ENCODE measurements at places on chromosomes 7 and 10.

DNA sequence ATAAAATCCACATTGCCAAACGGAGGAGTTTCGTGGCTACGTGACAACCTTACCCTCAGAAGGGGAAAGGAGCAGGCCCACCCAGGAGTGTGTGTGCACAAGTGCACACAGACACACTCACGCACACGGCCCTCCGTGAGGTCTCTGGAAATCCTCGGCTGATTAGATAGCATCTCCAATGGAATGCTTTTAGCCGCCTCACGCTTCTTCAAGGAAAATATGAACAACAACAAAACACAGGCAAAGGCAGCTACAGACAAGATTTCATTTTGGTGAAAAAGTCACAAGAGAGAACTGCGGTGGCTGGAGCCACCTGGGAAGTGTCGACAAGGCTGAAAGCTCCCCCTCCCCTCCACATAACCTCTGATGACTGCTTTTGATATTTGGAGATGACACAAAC lies 391.8 kb upstream of the MKI67 start:
- no peak for DNase-seq

DNA sequence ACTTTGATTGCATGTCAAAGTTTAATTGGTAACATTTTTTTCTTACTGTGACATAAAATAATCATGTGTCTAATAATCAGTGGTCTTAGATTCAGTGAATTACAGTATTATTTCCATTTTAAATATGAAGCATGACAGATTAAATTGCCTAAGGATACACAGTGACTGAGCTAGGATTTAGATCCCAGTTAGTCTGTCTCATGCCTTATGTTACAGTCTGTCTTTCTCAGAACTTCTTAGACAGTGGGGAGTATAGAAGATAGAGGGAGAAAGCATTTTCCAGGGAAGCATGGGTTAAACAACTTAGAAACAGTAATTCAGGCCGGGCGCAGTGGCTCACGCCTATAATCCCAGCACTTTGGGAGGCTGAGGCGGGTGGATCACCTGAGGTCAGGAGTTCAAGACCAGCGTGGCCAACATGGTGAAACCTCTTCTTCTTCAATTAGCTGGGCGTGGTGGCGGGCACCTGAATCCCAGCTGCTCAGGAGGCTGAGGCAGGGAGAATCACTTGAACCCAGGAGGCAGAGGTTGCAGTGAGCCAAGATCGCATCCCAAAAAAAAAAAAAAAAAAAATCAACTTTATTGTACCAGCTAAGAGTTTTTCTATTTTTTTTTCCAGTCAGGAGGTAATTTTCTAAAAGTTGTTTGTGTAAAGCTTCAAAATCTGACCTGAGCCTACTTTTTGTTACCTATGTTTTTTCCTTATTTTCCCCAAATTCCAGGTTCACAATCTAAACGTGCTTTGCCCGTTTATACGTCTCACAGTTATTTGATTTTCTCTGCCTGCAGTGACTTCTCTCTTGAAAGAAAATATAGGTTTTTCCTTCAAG lies 3.3 kb downstream of the CASD1 start:
- no peak for DNase-seq

- DNase-seq, result no peak
Measured at GRCh38 chr10:123565691-123566660, 100.2 kb upstream of the GPR26 start.

GRCh38 chr10:6578251-6578771 lies 1.8 kb downstream of the PRKCQ start:
- no peak for DNase-seq

Data from CMK (cell line).